ENCODE measurements at places on chromosomes 6 and 20. TPM values are rescaled to one million over a fixed set of nuclear protein-coding genes. Genes with fewer than 3 reads are reported as not detected.
A peak's percentile ranks its signal among the peaks of the same experiment; 100 is the strongest.

DNA sequence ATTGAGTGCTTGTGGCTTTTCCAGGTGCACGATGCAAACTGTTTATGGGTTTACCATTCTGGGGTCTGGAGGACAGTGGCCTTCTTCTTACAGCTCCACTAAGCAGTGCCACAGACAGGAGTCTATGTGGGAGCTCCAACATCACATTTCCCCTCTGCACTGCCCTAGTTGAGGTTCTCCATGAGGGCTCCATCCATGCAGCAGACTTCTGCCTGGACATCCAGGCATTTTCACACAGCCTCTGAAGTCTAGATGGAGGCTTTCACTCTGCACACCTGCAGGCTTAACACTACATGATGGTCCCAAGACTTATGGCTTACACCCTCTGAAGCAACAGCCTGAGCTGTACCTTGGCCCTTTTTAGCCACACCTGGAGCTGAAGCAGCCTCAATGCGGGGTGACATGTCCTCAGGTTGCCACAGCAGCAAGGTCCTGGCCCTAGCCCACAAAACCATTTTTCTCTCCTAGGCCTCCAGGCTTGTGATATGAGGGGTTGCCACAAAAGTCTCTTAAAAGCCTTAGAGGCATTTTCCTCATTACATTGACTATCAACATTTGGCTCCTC, 552.2 kb downstream of the TFAP2A start:
- no peak for DNase-seq

GRCh38 chr6:26322645-26323482, 42.1 kb upstream of the BTN3A2 start:
- no peak for DNase-seq

DNA sequence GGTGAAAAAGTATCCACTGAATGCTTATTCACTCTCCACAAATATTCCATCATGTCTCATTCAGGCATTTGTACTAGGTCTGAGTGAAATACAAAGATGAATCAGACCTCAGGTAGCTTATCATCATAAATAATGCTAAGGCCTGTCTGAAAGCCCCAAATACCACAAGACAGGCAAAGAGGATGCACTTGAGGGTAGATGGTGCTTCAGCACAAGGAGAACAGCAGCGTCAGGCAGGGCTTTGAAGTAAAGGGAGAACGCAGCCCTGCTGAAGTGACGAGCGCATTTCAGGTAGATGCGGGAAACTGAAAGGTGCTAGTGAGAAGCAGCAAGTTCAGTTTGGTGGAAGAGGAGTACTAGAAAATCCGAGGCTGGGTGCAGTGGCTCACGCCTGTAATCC, 38.7 kb downstream of the MAP3K5 start:
- DNase-seq = no peak

GRCh38 chr6:118896339-118897136, 2.6 kb downstream of the ASF1A start:
- no peak for DNase-seq

DNA sequence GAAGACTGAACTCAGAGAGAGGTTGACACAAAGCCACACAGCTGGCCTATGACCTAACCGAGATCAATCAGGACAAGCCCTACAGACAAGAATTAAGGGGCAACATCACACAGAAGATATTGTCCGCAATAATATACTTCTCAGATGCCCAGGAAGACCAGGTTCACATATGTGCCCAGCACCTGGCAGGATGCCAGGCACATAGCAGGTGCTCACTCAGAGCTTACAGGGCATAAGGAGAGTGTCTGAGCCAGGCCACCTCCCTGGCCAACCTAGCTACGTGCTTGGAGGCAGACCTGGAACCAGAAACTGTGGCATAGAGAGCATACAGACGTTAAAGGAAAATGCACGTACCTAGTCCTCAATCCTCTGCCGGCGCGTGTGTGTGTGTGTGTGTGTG, 87.0 kb upstream of the LRFN2 start:
- no peak for DNase-seq

DNA sequence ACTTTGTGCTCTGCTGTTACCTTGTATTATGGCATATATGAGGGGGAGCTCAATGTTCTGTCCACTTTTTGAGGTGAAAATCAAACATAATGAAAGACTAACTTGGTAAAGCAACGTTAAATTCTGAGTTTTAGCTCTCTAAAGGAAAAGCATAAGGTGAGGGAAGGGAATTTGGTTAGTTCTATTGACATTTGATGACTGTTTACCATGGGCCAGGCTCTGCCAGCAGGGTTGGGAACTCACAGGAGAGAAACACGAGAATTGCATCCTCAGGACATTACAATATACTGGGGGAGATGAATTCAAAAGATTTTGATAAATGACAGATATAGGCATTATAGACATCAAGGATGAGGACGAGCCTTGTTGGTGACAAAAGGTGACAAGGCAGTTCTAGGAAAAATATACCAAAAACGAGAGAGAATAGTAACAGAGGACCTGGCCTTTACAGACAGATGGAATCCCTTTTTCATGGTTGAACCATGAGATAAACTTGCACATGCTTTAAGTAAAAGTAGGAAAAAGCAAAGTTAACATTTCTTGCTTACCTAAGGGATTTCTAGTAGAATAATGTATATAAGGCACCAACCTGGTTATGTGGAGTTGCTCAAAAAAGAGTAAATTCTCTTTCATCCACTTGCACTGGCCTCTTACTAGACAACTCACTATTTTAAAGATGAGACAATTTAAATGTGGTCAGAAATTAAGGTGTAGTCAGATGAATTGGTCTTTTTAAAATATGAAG, 191.4 kb downstream of the NKAIN2 start:
- no peak for DNase-seq

DNA sequence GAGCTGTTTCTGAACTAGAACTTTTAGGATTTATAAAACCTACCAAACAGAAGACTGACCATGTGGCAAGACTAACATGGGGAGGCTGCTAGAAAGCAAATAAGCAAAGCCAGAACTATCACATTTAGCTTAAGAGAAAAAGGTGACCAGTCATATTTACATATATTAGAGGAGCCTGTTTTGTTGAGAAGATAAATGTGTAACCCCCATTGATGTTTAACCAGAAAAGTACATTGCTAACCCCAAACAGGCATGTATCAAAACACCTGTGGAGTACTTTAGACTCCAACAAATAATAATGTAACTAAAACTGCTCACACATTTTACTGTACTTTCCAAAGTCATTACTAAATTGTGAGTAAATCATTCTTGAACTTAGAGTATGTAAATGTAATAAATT, 35.0 kb downstream of the AKIRIN2 start:
- no peak for DNase-seq

DNA sequence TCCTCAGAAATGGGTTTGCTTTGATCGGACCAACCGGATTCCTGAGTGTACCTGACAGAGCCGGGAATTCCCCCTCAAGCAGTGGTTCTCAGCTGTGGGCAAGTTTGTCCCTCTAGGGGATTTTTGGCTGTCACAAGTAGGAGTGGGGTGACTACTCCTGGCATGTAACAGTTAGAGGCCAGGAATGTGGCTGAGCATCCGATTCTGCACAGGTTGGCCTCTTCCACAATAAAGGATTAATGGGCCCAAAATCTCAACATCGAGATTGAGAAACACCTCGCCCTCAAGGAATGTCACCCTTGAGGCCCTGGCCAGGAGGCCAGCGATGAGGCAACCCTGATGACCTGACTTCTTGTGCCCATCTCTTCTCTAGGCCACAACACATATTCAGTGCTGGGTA, 7.9 kb downstream of the AGPAT4 start:
- no peak for DNase-seq

- DNase-seq = peak; percentile 33
These were observed 10.9 kb downstream of the DUSP15 start for GRCh38 chr20:31859266-31859997.

- no peak for DNase-seq
These were observed 9.6 kb downstream of the SLC18B1 start for GRCh38 chr6:132788658-132789395.

DNA sequence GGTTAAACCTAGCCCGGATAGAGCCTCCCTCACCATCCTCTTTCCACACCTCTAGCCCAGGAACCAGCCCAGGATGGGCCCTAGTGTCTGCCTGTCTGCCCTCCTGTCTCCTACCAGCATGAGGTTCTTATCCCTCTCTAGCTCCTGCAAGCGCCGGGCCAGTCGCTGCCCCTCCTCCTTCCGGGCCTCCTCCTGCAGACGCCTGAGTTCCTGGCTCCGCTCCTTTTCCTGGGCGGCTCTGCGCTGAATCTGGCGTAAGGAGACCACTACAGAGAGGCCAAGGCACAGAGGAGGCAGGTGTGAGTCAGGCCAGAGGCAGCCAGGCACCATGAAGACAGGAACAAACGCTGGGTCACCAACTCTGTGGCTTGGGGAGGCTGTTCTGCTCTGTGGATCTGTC, 4.3 kb upstream of the PSORS1C2 start:
- peak; percentile 57 for DNase-seq

- DNase-seq = no peak
These were observed 261.1 kb upstream of the CITED2 start for GRCh38 chr6:139635401-139636130.

GRCh38 chr6:107602321-107603005, 112.5 kb downstream of the SOBP start:
- DNase-seq = no peak

GRCh38 chr6:126873351-126873750, 245.1 kb upstream of the RSPO3 start:
- DNase-seq = no peak

GRCh38 chr20:23666189-23666588, 22.6 kb downstream of the CST4 start:
- DNase-seq = no peak

DNA sequence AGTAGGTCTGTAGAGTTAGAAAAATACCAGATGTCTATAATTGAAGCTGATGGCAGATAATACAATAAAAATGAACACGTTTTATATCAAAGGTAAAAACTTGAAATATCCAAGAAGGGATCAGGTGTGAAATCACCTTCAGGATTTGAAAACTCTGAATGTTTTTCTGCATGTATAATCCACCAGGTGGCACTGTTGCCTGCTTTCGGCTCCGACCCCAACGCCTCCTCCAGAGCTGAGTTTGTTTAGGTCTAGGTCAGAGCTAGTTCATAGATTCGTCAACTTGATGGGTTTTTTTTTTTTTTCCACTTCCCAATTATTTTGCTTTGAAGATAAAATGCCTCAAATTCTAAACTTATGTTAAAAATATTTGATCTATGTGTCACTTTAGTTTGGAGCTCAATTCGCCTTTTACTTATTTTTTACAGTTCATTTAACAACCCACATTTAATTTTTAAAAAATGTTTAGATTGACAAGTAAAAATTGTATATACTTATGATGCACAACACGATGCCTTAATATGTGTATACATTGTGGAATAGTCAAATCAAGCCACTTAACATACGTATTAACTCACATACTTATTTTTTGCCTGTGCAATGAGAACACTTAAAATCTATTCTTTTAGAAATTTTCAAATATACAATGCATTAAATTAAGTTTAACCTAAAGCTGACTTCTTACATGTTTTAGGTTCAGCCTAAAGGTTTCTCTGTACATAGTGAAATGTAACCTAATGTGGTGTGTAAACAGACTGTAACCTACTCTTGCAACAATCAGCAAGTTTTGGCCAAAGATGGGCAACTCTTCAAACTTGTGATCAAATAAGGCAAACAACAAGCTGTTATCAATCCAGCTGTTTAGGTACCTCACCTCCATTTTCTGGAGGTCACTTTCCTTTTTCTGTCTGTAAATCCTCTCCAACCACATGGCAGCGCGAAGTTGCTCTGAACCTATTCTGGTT, 39.4 kb upstream of the ENPP4 start:
- DNase-seq = peak; percentile 33

- DNase-seq = no peak
These were observed 62.8 kb downstream of the FAM120B start for GRCh38 chr6:170369403-170369802.

- DNase-seq = no peak
These were observed 123.2 kb upstream of the RPS6KA2 start for GRCh38 chr6:166750108-166750793.

DNA sequence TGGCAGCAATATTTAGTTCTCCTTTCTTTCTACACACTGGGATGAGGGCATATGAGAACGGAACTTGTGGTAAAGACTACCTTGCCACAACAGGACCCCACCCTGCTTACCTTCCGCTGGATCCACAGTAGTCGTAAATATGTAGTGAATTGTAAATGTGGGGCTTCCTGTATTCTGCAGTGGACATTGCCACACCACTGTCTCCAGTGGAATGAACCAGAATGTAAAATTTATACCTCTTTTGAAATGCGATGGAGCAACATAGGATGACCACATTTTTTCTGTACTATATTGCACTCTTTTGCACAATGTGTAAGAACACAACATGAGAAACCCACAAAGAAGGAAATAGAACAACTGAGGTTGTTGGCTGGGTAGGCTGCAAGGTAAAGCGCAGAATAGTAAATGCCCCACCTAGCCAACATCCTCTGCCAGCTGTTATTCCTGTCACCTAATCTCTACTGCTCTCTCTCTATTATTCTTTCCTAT, 16.1 kb upstream of the RIPOR2 start:
- no peak for DNase-seq

- no peak for DNase-seq
These were observed 40.5 kb upstream of the BHLHE23 start for GRCh38 chr20:63047267-63047666.

DNA sequence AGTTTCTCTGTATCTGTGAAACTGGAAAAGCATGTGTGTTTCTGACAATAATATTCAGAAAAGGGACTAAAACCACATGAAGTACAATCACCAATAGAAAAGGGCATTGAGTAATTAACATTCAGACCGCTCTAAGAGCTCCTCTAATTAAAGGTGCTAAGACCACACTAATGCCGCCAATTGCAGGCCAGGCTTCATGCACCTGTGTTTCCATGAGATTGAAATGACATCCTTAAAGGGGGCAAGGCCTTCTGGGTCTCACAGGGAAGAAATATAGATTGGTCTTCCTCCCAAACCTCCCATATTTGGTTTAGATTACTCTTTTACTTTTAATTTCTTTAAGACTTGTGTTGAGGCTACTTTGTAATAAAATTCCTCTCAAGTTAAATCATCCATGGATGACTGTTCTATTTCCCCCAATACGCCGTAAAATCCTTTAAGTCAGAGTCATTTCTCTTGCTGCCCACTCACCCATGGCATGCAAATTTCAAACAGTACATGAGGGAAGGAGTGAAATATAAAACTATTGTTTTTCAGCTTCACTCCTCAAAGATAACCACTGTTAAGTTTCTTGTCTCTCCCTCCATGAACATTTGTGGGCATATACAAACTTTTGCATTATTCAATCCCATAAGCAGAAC, 110.6 kb downstream of the UBE3D start:
- DNase-seq = no peak

GRCh38 chr6:111663692-111664564, 58.2 kb upstream of the TRAF3IP2 start:
- DNase-seq = peak; percentile 66

GRCh38 chr6:80720824-80721223, 614.4 kb downstream of the BCKDHB start:
- DNase-seq = no peak

- no peak for DNase-seq
These were observed 123.1 kb upstream of the GJE1 start for GRCh38 chr6:142009647-142010046.

Gene DEFB125
- total RNA-seq = not detected

Gene HNF4A
- not detected for total RNA-seq

Gene DLL1
- total RNA-seq = 4.7 TPM

Gene SLC35D3
- not detected for total RNA-seq

Gene CBLN4
- total RNA-seq = 0.11 TPM

Gene EPM2A
- 73.6 TPM for total RNA-seq

Gene CST9
- total RNA-seq = not detected

Gene BMP7
- total RNA-seq = not detected
